Effector CD4-positive, alpha-beta T cell (primary cell): ENCODE measurements at places on chromosomes 2 and 18.

GRCh38 chr2:50878251-50878650 is 153.7 kb downstream of the NRXN1 start:
- DNase-seq = no peak

GRCh38 chr2:178223806-178224205 is 29.5 kb downstream of the OSBPL6 start:
- no peak for DNase-seq

- no peak for DNase-seq
Observed at GRCh38 chr18:48979944-48980890, 29.5 kb upstream of the SMAD7 start.

GRCh38 chr2:15284614-15285013 is 276.5 kb downstream of the NBAS start:
- no peak for DNase-seq

- DNase-seq = no peak
Observed at GRCh38 chr2:127107622-127107999, 657 bp upstream of the BIN1 start.
